ENCODE measurements at places on chromosomes 12 and 14.

GRCh38 chr12:52796839-52797528 lies 1.1 kb upstream of the KRT3 start:
- no peak for DNase-seq

GRCh38 chr12:34334538-34334937 lies 312.2 kb downstream of the ALG10 start:
- no peak for DNase-seq

DNA sequence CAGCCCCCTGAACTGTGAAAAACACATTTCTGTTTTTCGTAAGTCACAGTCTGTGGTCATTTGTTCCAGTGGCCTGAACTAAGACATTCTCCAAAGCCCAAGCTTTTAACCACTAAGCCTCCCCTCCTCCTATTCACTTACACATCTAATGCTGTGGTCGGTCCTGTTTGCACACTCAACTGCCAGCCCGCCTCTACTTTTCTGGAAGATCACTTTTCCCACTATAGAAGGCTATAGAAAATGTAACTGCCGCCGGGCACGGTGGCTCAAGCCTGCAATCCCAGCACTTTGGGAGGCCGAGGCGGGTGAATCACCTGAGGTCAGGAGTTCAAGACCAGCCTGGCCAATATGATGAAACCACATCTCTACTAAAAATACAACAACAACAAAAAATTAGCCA lies 524.7 kb upstream of the TMEM132C start:
- DNase-seq: no peak

- no peak for DNase-seq
These were observed 47.5 kb downstream of the ZNF664 start for GRCh38 chr12:124020514-124020949.

GRCh38 chr14:89137526-89138163 lies 279.4 kb downstream of the FOXN3 start:
- DNase-seq: no peak

DNA sequence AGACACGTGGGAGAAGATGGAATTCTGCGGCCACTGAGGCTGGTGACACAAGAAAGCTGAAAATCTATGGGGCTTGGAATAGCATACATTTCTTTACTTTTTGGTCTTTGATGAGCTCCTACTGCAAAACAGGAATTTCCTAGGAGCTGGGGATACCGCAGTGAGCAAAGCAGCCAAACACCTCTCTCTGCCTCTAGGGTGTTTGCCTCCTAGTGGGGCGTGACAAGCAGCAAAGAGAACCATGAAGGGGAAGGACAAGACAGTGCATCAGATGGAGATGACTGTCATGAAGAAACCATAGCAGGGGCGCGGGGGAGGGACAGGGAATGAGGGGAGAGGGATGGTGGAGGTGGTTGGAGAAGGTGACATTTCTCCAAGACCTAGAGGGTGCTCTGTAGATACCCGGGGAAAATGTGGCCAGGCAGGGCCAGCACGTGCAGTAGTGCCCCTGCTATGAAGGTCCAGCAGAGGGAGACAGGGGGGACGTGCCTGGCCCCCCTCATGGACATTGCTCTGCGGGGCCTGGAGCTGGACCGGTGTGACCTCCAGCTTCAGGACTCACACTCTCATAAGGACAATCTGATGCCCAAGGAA lies 58.6 kb downstream of the SERPINA3 start:
- DNase-seq: no peak

DNA sequence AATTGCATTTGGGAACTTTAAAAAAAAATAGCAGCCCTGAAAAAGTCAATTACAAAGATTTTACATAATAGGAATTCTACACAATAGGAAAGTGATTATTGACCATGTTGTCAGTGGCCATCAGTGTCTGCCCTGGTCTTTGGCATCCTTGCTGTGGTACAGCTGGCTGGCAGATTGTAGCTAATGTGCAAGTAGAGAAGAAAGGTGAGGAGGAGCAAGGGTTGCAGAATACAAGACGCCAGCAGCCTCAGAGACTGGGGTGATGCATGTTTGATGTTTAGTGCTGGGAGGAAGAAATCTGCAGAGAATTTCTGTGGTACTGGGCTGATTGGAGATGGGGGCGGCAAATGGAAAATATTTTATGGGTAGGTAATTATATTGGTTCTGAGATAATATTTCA lies 322.9 kb downstream of the TMEM117 start:
- no peak for DNase-seq

DNA sequence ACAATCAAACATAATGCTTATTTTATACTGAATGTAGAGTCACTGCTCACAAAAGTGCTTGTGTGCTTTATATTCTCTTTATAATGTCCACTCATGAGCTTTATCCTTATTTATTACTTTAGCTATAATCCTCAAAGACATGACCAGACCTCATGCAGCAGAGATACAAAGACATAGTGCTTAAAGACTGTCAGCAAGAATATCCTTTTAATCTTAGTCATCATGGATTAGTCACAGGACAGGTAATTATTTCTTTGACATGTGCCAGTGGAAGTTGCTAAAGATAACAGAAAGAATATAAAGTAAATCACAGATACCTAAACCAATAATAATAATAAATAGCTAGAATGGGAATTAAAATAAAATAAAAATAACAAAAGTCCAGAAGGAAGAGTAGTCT lies 707.5 kb downstream of the BCL11B start:
- no peak for DNase-seq

GRCh38 chr12:26162905-26163304 lies 32.5 kb upstream of the SSPN start:
- DNase-seq: no peak

- no peak for DNase-seq
These were observed 5.7 kb upstream of the SYNE3 start for GRCh38 chr14:95522116-95522515.

GRCh38 chr14:57375156-57375555 lies 15.2 kb upstream of the NAA30 start:
- no peak for DNase-seq

DNA sequence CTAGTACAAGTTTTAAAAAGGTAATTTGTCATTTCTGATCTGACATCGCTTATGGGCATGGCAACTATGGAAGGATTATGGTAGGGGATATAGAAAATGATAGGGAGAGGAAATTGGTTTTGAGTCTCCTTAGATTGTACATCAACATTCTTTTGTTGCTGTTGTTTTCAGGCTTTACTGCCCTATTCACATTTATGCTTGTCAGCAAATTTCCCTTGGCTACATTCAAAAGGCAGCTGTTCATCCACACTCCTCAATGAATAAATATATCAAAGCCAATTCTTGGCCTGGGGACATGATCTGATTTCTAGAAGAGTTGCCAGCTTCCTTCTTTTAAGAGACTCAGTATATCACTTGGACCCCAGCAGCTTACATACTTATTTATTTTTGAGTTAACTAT lies 283.4 kb downstream of the CEP128 start:
- DNase-seq: no peak

DNA sequence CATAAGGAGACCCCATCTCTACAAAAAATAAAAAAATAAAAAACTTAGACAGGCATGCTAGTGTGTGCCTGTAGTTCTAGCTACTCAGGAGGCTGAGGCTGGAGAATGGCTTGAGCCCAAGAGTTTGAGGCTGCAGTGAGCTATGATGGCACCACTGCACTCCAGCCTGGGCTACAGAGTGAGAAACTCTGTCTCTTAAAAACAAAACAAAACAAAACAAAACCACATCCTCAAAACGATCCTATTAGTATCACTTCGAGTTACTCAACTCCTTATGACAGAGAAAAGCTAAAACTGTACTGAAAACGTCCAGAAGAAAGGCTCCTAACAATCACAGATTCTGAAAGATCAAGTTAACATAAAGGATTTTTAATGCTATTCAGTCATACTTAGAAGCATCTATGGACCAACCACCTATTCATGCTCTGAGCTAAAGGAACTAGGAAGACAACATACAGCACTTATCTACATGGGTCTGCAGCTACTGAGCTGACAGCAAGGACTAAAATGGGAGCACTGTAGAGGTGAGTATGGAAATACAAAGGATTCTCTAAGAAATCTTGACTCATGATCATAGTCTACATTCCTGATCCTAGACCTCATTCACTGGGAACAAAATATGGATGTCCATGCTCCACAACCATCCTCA lies 75.3 kb upstream of the DUSP6 start:
- no peak for DNase-seq

GRCh38 chr12:30622509-30622908 lies 73.2 kb downstream of the IPO8 start:
- DNase-seq: no peak

DNA sequence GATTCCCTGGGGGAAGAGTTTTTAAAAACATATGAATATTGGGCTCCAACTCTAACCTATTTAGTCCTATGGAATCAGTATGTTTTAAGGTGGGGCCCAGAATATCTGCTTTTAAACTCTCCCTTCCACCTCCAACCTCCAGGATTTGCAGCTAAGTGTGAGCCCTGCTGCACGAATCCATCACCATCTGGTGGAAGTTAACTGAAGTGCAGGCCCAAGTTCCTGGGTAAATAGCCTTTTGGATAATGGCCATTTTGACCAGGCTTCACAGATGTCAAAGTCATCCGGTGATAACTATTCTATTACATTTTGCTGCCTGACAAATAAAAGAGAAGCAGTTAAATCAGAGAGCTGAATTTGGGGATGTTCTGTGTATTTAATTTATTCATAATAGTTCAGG lies 58.1 kb upstream of the RMST start:
- no peak for DNase-seq

DNA sequence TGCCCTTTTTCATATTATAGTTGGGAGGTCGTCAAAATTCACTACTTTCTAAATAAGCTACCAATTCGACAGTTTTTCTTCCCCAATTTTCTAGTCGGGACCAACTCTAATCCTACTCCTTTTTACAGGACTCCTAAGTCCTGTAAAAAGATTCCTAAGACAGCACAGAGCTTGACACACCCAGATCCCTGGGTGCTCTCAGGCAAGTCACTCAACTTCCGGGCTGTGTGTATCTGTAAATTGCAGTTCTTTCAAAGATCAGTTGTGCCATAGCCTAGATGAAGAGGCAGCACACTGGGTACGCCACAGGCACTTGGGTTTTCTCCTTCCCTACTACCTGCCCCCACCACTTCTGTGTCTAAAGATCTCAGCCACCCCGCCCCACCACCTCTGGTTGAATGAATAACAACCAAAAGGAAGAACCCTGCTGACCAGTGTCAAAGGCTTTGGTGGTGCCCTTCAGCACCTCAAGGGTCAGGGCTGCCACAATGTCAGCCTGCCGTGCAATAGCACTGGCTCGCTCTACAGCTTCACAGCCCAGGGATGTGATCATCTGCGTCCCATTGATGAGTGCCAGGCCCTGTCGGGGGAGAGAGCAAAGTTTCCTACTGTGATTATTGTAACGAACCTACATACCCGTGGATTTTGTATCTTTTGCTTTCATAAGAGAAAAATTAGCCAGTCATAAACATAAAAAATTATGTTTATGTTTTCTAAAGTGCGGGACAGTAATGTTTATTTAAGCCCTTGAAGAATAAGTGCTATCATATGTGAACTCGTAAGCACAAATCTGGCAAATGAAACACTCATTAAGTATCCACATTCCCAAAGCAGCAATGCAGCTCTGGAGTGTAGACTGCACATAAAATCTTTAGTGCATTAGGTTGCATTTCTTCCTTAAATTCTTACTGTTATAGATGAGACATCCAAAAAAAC lies 9.2 kb downstream of the HAL start:
- no peak for DNase-seq

DNA sequence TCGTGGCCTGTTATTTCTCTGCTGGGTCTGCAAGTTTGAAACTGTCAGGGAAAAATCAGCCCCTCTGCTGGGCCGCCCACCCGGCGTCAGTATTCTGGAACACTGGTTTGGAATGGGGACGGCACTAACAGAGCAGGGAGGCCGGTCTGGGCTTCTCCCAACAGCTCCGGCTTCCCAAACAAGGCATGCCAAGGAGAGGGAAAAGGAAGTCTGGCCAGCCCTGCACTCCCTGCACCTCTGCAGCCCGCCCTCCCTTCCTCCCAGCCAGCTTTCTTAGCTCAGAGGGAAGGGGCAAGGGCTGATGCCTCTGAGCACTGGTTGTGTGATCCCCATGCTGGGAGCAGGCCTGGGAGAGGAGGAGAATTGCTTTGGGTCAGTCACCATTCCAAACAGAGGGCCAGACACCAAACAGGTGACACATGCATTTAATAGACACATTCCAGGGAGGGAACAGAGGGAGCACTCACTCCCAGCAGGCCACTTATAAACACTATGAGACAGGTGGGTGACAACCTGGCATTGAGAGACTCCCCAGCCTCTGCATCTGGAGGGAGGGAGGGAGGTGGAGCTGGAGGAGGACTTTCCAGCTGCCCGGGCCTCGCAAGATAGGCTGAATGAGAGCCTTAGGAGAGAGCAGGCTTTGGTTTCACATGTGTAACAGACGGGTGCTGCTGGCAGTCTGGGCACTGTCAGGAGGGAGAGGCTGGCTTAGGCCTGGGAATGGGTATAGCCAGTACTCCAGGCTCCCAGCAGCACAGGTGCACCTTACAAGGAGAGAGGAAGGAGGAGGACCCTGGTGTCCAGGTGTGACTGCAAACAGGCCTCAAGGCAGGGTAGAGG lies 10.3 kb downstream of the KRT75 start:
- no peak for DNase-seq

DNA sequence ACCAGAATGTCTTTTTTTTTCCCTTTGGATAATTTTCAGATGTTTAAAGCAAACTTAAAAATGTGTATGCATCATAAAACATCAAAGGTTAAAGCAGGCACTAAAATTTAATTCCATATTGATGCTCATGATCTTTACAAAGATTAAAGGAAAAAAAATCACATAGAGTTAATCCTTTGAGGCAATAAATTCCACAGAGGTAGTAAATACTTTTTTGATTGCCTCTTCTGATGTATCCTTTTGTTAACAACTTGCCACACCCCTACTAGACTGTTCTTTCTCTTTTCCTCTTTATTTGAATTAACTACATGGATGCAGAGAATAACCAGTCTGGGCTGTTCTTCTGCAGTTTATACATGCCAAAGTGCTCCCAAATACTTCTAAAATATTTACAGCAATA lies 45.2 kb upstream of the KCNJ8 start:
- no peak for DNase-seq

GRCh38 chr12:13124656-13125505 lies 21.4 kb upstream of the GSG1 start:
- no peak for DNase-seq

GRCh38 chr12:3165078-3165980 lies 88.2 kb downstream of the TSPAN9 start:
- DNase-seq: no peak

DNA sequence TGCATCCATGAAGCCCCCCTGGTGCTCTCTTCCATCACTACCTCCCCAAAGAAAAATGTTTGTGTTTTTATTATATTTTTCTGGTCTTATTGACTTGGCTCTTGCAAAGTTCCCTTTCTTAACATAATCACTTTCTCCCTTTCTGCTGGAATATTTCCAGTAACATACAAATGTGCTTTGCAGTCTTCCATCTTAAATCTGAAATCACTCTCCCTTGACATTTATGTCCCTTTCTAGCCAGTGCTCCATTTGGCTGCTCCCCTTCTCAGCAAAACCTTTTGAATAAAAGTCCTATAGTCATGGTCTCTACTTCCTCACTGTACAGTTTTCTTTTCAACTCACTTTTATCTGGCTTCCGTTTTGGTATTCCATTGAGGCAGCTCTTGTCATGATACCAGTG lies 118.8 kb downstream of the SNAPC1 start:
- DNase-seq: no peak

All from activated naive CD4-positive, alpha-beta T cell treated with Interleukin-2 at 50 U/mL for 16 hours (primary cell).